ENCODE measurements at places on chromosomes 1 and 21. TPM values are rescaled to one million over a fixed set of nuclear protein-coding genes. Genes with fewer than 3 reads are reported as not detected.

DNA sequence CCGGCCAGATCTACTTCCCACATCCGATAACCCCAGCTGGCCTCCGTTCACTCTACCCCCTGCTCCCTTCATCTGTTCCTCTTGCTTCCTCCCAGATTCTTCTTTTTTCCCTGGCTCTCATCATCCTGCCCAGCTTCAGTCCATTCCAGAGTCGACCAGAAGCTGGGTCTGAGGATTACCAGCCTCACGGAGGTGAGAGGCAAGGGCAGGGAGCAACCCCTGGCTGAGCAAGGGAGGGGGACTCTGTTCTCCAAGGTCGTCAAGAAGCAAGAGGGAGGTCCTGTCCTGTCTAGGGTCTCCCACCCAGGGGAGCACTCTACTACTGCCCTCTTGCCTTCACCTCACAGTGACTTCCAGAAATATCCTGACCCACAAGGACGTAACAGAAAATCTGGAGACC lies 3.9 kb downstream of the JTB start:
- DNase-seq = no peak

DNA sequence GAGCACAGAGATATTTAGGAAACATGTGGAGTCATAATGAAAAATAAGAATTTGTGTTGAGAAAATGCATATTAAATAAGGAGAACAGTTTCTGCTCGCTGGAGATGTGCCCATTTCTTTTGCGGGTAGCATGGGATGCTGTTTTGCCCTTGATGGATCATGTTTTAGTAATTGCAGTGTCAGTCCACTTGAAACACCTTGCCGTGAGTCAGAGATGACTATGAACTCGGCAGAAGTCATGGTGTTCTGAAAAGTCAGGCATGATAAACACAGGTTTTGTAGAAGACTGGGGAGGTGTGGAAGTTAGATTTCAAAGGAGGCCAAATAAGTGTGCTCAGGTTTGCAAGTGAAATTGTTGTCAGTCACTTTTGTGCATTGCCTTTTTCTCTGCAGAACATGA lies 315.0 kb upstream of the LRRC7 start:
- DNase-seq = no peak

GRCh38 chr1:169586395-169587255 lies at the start of gene F5:
F5 (minus strand) TSS chr1:169586481; CDS start chr1:169586386, 95 bp downstream.
- peak; percentile 68 for DNase-seq

DNA sequence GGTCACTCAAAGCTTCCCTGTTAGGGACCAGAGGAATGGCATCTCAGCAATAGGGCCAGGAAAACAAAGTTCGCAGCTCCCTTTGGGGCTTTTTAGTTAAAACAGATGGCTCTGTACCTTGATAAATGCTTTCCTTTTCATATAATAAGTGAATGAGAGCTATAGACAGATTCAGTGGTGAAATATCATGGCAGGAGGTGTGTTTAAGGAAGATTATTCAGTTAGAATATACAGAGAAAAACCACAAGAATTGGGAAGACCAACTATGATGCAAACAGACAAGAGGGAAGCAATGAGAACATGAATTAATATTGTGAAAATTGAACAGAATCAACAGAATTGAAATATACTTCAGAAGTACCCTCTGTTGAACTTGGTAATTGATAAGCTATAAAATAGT lies 379.4 kb downstream of the PLPP3 start:
- DNase-seq = no peak

DNA sequence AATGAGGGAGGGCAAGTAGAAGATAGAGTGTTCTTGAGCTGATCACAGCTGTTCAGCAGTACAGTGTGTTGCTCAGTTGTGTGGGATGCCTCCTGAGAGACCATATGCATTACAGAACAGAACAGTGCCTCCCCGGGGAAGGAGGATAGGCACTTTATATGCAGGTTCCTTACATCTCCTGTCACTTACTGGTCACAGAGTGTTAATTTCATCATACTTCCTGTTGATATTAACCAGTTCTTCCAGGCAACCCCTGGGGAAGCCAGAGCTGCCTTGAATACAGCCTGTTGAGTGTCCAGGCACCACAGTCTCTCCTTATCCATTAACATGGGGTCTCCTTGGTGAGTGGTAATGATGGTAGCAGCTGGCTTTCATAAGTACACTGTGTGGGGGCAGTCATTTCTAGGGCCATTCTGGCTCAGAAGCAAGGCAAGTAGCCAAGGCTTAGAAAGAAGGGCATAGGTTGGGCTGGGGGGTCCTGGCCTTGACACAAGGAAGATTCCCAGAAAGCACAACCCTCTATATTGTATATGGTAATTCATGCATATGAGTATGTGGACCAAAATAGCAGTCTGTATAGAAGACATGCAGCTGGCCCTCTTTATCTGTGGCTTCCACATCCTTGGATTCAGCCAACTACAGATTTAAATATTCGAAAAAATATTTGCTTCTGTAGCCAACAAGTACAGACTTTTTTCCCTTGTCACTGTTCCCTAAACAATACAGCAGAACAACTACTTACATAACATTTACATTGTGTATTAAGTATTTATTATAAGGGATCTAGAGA lies 142.4 kb downstream of the ZP4 start:
- no peak for DNase-seq

GRCh38 chr21:33067457-33067856 lies 2.5 kb upstream of the OLIG1 start:
- no peak for DNase-seq

DNA sequence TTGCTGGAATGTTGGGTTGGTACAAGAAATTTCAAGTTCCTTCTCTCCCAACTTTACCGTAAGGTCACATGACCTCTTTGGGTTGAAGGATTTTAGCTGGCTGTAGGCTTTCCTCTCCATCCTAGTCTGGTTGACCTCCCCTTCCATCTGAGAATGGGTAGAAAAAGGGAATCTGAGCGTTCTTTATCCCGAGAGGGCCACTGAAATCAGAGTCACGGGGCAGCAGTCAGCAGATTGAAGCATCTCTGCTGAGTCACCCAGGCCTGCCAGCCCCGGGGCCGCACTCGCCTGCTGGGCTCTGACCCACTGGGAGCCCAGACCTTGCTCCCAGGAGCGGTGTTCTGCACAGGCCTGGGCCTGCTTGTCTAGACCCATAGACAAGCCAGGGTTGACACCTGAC lies 31.0 kb downstream of the TMCC2 start:
- DNase-seq = no peak

- peak; percentile 68 for DNase-seq
Observed at GRCh38 chr1:83857103-83857502, 141.8 kb downstream of the TTLL7 start.

- DNase-seq = no peak
Observed at GRCh38 chr1:189500778-189501177, 976.9 kb downstream of the BRINP3 start.

DNA sequence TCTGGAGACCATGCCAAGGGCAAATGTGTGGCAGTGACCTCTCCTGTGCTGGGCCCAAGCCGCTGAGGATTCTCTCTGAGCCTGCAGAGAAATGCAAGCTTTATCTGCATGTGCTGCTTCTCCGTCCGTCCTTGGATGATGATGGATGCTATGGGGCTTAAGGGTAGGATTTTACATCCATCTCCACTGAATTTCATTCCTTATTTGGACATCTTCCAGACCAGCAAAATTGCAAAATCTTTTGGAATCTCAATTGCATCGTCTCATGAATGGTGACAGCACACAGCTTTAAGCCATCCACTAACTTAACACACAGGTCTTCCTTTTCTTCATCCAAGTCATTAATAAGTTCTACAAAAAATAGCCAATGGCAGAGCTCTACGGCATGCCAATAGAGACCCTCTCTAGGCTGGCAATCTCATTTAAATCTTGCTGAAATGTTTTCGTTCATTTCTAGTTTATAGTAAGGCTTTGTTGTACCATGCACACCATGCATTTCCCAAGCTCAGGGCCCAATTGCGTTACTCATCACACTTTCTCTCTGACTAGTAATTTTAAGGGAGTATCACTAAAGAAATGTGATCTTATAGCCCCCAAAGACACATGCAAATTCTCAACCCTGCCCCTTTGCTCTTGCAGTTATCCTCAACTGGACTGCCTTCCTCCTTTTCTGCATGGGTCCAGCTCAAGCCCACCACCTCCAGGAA lies 11.1 kb downstream of the BATF3 start:
- DNase-seq = peak; percentile 94

GRCh38 chr21:26925636-26926035 lies 41.3 kb downstream of the ADAMTS5 start:
- DNase-seq = no peak

GRCh38 chr21:16597753-16598152 lies 868.0 kb downstream of the USP25 start:
- DNase-seq = no peak

DNA sequence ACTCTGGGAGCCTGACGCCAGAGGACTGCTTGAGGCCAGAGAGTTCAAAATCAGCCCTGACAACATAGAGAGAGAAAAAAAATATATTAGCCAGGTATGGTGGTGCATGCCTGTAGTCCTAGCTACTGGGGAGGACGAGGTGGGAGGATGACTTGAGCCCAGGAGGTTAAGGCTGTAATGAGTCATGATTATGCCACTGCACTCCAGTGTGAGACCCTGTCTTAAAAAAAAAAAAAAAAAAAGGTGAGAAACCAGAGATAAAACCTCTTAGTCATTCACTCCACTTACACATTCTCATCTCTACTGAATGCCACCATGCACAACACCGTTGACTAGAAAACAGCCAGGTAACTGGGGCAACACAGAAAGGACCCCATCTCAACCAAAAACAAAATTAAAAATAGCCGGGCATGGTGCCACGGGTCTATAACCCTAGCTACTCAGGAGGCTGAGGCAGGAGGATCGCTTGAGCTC lies 178.1 kb downstream of the SLC45A1 start:
- no peak for DNase-seq

DNA sequence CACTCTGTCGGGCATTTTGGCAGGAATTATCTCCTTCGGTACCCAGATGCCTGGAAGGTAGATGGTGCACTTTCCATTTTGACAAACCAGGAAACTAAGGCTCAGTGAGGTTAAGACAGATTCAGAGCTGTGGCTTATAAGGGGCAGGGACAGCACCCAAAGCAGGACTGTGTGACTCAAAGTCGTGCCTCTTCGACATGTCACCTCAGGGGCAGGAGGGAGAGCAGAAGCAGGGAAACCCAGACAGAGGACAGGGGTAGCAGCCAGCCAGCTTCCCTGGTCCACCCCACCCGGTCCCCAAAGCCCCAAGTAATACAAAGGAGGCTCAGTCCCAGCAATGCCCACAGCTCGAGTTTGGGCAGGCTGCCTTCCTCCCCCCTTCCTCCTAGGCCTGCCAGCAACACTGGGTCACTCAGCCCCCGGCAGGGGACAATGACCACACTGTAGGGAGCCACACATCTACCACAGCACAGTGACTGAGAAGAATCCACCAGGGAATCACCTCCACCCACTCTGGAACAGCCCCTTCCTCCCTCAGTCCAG lies 2.5 kb downstream of the RHOC start:
- no peak for DNase-seq

DNA sequence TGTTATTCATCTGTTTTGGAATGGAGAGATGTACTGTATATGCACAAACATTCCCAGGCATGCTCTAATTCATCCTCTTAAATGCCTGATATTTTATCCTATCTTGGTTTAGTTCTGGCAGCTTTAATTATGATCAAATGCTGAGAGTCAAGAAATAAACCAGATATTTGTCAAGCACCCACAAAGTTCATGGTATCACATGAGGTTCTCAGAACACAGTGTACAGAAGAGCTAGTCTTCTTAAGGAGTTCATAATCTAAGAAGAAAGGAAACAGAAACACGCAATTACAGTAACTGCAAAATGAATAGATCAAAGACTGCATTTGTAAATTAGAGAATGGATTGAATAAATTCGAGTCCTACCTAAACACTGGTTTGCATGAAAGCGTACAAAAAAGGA lies 58.3 kb upstream of the KCNH1 start:
- peak; percentile 9 for DNase-seq

GRCh38 chr1:231172411-231172810 lies 10.6 kb downstream of the TRIM67 start:
- no peak for DNase-seq

DNA sequence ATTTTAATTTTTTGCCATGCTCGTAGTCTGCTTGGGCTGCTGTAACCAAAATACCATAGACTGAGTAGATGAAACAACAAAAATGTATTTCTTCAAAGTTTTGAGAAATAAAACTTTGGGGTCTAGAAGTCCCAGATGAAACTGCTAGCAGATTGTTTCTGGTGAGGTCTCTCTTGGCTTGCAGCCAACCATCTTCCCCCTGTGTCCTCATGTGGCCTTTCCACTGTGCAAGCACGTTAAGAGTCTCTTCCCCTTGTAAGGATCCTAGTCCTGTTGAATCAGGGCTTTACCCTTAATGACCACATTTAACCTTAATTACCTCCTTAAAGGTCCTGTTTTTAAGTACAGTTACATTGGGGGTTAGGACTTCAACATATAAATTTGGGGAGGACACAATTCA lies 86.6 kb downstream of the PTBP2 start:
- no peak for DNase-seq

- no peak for DNase-seq
Observed at GRCh38 chr1:215052256-215053015, 30.1 kb upstream of the KCNK2 start.

C1orf105 gene
- total RNA-seq = not detected

DPYD gene
- total RNA-seq = 24.1 TPM

PCP4 gene
- not detected for total RNA-seq

PLA2G2A gene
- total RNA-seq = 12.3 TPM

CD53 gene
- total RNA-seq = 30.1 TPM

EXTL1 gene
- 0.48 TPM for total RNA-seq

OR10J4 gene
- not detected for total RNA-seq

CNKSR1 gene
- not detected for total RNA-seq

OPTC gene
- total RNA-seq = not detected
